ENCODE measurements at places on chromosomes 3 and 15. TPM values are rescaled to one million over a fixed set of nuclear protein-coding genes. Genes with fewer than 3 reads are reported as not detected.

DNA sequence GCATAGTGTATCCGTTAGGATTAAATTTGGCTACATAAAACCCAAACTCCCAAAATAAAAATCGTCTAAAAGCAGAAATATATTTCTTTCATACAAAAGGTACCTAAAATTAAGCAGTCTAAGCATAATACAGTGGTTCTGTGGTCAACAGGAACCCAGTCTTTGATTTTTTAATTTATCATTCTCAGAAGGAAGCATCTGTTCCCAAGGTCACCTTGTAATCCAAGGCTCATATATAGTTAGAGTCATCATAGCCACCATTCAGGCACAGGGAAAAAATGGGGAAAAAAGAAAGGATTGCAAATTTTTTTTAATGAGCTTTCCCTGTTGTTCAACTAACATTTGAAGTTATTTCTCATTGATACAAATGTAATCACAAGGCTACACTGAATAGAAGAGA is 983.2 kb downstream of the PLOD2 start:
- no peak for DNase-seq

Gene SLC15A2
- 2.0 TPM for total RNA-seq

Gene DNASE1L3
- not detected for total RNA-seq

Gene ECE2
- total RNA-seq = 0.86 TPM

Gene GRIP2
- 6.9 TPM for total RNA-seq

DNA sequence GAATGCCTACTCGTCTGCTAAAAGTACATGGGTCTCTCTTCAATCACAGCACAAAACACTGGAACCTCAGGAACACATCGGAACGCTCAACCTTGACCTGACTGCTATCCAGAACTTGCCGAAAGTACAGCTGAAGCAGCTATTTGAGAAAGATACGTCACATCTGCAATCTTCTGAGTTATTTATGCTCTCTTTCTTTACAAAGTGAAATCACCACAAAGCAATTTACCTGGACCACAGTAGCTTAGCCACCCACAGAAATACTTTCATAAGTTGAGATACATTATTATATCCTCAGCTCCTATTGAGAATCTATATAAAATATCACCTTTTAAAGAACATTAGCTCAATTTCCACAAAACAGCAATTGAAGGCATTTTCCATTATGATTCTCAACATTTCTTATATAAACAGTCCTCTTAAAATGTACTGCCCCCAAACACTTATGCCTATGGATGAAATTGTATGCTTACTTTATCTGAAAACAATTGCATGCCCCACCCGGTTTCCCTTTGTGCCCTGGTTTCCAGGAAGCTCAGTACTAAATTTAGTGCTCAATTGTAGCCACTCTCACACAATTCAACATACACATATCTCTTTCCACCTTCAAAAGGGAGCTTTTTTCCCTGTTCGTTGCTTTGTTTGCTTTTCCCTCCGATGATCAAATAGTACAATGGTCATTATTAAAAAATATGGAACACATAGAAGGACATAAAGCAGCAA is 31.8 kb downstream of the HEG1 start:
- no peak for DNase-seq

DNA sequence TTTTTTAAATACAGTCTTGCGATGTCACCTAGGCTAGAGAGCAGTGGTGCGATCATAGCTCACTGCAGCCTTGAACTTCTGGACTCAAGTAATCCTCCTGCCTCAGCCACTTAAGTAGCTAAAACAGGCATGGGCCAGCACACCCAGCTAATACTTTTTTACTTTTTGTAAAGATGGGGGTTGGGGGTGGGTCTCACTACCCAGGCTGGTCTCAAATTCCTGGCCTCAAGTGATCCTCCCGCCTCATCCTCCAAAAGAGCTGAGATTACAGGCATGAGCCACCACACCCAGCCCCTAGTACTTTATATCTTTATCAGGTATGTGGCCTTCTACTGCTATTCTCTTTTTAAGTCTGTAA is 8.3 kb downstream of the PEAK1 start:
- DNase-seq = no peak

DNA sequence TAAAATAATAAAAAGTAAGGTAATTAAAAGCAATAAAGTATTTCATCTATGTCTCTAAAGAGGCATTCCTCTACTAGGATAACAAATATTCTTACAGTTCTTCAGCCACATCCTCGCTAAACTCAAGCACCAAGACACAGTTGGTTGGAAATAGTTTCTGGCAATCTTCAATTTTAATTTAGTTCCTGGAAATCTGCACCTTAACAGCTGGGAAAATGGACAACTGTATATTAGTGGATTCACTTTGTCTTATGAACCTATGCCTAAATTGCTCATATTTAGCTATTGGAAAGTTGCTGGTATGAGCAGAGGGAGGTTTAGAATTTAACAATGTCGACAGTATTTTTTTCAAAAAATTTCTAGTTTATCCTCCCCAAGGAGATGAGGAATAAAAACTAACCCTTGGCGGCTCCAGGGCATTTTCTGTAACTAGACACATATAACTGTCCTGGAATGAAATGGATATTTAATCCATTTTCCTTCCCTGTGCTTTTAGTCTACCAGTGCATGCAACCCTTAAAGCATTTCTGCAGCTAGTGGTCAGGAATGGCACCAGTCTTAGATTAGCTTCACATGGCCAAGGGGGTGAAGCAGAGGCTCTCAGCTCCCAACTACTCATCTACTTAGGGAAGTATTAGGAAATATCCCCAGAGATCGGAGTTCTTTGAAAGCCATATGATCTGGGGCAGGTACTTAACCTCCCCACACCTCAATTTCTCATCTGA is 290.0 kb upstream of the THBS1 start:
- no peak for DNase-seq

DNA sequence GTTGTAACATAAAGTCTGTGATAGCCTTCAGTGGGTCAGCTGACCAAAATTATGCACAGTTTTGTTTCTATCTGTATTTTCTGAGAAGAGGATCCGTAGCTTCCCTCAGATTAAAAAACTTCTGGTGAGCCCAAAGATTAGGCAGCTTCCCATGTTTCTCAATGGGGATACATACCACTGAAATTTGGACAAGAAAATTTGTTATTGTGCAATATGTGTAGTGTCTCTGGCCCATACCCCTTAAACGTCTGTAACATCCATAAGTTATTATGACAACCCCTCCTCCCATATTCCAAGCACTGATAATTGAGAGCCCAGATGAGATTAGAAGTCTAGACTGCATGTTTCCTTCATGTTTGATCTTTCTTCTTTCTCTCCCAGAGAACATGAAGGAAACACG is 1.9 kb upstream of the MITF start:
- DNase-seq = no peak

GRCh38 chr3:191961022-191961421 is 500.1 kb downstream of the PYDC2 start:
- DNase-seq = no peak

DNA sequence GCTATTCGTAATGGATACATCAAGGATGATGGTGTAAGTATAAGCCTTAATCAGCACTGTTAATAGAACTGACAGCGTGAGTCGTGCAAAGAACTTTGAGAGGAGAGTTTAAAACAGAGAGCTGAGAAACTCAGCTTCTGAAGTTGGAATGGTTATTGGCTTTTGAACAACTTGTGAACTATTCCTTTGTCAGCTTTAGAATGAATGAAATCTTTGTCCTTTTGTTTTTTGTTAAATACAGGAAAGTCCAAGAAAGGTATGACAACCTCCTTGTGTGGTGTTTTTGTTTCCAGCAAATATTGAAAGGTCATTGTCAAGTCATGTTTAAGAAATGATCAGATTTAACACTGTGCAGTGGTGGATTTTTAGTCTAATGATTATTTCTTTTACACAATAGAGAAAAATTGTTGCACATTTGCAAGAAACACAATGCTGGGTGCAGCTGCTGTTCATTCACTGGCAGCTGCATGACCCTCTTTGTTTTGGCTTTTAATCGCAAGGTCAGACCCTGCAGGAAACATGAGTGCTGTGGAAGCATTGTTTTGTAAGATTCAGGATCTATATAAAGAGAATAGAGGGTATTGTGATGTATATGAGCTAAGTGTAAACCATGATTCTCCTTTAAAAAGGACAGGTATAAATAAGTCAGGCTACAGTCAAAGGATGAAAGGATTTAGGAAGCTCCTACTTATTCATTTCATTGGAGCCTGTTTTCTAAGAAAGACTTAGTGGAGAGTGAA is 21.7 kb upstream of the ABHD10 start:
- DNase-seq = no peak

DNA sequence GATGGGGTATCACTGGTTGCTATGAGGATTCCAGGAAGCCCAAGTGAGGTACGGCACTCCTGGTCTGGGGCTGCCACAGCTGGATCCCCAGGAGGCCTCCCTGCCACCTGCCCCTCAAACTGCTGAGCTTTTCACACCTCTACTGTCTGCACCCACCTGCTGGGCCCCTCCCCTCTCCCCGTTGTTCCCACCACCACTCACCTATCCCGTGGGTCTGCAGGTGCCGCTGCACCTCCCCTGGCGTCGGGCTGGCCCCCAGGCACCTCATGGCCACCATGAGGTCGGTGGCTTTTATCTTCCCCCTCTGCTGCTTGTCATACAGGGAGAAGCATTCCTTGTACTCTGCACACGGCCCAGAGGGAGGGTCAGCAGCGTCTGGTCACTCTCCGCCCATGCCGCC is 5.8 kb downstream of the CALML4 start:
- DNase-seq = no peak

Gene CACNA2D3
- 1.8 TPM for total RNA-seq

DNA sequence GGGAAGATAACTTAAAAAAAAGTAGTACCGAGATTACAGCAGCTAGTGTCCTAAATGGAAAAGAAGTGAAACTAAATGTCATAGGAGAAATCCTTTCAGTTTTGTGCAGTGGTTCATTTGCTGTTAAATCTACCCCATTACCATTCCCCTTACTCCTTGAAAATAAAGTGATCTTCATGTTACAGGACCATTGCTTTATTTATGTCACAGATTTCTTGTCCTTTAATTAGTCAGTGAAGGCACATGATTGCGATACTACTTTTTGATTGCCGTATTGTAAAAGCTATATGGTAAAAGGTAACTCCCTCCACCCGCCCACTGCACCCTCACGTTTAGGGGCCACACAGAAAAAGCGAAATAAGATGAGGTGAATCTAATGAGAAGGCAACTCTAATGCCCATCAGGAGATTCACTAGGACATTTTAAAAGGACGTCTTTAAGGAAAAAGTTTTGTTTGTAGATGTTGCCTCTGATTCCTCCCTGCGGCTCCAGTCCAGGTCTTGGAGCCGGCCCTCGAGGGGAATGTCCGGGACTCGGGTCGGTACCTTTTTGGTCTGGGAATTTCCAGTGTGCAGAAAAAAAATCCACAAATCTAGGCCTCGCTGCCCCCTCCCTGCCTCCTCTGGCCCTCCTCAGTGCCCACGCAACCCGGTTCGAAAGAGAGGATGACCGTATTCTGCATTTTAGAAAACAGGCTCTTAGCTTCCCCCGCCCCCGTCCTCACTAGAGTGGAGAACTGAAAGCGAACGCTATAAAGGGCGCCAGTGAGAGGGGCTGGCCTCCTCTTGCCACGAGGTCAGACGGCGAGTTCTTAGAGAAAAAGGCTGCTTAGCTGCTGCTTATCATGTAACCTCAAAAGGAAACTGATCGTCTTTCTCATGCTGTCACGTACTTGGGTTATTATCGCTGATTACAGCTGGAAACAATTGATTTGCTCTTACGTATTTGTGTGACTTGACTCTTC is 21.8 kb upstream of the NFKBIZ start:
- peak; percentile 76 for DNase-seq

- DNase-seq = no peak
These were observed 240.7 kb upstream of the TBC1D5 start for GRCh38 chr3:17983106-17983505.

GRCh38 chr15:59273234-59273633 is 66.6 kb downstream of the LDHAL6B start:
- DNase-seq = no peak

Gene BFSP2
- total RNA-seq = not detected

Gene MORC1
- total RNA-seq = not detected

Gene MST1R
- 4.8 TPM for total RNA-seq

DNA sequence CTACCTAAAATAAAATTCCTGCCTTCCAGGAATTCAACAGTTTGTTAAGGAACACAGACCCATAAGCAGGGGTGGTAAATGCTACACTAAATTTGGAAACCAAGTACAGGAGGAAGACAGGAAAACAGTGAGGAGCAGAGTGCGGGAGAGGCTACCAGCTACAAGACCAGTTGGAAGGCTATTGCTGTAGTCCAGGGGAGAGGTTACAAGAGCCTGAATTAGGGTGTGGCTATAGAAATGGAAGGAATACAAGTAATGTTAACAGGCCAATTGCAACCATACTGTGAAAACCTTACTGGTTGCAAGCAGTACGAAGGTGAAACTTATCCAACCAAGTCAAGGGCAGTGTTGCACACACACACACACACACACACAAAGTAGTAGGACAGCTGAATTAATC is 880 bp upstream of the ARMC8 start:
- DNase-seq = no peak

DNA sequence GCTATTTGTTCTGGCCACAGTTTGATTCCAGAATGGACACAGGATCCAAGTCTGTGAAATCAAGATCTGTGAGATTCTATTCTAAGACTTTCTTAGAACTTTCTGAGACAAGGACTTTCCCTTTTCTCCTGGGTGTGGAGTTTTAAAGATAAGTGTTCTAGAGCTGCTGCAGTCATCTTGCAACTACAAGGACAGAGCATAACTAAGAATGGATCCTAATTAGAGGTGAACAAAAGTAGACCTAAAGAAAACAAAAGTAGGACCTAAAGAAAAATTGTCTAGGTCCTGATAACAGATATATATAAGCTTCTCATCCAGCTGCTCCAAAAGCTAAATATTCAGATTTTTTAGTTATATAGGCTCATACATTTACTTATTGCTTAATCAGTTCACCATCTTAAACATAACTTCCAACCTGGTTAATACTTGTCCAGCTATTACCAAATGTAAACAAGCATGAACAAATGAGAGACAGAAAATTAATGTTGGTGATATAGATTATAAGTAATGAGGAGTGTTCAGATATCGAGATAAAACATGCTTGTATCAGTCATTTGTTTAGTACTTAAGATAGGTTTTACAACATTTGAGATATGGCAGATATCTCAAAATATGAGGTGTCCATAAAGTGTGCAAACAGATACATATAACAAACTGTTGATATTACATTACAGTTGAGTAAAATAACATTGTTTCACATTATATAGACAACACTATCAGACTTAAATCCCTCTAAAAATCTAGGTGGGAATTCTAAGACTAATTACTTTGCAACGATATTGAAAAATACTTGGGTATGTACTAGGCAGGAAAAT is 75.1 kb downstream of the CD200 start:
- DNase-seq = no peak

GRCh38 chr3:9253327-9253726 is 3.9 kb upstream of the SRGAP3 start:
- no peak for DNase-seq

Measured in H1 (cell line).